ENCODE measurements at places on chromosomes 5 and 9.

DNA sequence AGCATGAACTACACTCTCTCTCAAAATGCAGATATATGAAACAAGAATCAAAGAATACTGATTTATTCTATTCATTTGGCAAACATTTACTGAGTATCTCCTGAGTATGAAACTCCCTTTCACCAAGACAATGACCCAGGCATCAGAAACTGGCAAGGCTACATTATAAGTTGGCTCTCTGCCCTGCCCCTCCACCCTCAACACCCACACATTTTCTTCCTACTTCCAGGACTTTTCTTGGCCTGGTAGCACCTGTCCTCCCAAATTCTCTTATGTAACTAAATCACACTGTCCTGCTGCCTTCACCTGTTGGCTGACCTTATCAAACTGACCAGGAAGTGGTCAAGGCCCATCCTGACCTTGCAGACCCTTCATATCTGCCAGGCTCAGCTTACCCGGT lies 3.5 kb downstream of the RASEF start:
- DNase-seq: no peak

DNA sequence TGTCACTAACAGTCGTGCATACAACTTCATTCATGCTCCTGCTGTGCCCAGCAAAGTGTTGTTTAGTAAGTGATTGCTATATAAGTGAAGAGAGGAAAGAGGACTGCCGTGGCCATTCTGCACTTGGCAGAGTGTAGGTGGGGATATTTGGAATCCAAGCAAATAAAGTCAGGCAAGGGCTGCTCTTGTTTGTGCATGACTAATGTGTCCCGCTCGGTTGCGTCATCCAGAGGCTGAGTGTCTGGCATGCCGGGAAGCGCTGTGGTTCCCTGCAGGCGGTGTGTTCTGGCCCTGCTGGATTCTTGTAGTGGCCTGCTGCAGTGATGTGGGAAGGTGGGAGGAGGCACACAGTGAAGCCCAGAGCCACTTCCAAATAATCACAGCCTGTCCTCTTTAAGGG lies 136.9 kb upstream of the ANKH start:
- DNase-seq: peak; percentile 69

GRCh38 chr5:17228821-17229291 lies 11.4 kb downstream of the BASP1 start:
- peak; percentile 65 for DNase-seq

GRCh38 chr9:127928676-127929624 lies 1.6 kb downstream of the PIP5KL1 start:
- DNase-seq: no peak

DNA sequence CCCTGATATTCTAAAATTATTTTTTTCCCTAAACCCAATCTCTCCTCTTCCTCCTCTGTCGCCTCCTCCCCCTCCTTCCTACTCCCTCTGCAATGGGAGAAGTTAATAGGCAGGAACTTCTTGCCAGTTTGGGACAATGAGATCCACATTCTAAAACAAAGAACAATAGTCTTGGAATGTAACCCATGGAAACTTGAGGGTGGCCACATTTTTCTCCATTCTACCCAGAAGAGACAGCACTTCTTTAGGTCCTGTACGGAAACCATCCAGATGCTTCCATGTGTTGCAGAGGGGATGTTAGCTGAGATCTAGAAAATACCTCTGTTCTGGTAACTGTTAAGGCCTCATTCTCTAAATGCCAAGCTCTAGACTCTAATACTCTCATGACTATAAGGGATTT lies 10.0 kb downstream of the SPARC start:
- DNase-seq: no peak

DNA sequence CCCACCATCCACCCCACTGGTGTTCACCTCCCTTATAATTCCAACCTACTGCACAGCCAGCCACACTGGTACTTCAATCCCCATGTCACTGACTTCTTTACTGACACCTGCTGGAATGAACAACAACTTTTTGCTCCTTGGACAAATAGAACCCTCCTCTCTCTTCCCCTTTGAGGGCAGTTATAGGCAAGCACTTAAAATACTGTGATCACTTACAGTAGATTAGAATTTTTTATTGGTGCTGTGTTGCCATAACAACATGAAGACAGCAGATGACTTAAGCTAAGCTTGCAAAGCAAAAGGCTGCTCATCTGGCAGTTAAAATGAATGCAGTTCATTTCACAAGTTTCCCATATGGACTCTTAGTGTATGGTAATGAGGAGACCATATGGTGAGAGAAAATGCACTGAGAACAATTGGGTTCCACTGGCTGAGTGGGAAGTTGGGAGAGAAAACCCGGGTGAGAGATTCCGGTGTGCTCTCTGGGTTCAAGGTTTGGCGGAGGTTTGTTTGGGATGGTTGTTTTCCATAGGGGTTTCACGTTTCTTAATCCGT lies 374.3 kb downstream of the EBF1 start:
- DNase-seq: no peak

GRCh38 chr5:134794082-134794481 lies 35.5 kb downstream of the DDX46 start:
- DNase-seq: no peak

- no peak for DNase-seq
Observed at GRCh38 chr5:124902097-124902821, 155.8 kb upstream of the ZNF608 start.

GRCh38 chr5:34682926-34683623 lies 26.9 kb downstream of the RAI14 start:
- DNase-seq: no peak

DNA sequence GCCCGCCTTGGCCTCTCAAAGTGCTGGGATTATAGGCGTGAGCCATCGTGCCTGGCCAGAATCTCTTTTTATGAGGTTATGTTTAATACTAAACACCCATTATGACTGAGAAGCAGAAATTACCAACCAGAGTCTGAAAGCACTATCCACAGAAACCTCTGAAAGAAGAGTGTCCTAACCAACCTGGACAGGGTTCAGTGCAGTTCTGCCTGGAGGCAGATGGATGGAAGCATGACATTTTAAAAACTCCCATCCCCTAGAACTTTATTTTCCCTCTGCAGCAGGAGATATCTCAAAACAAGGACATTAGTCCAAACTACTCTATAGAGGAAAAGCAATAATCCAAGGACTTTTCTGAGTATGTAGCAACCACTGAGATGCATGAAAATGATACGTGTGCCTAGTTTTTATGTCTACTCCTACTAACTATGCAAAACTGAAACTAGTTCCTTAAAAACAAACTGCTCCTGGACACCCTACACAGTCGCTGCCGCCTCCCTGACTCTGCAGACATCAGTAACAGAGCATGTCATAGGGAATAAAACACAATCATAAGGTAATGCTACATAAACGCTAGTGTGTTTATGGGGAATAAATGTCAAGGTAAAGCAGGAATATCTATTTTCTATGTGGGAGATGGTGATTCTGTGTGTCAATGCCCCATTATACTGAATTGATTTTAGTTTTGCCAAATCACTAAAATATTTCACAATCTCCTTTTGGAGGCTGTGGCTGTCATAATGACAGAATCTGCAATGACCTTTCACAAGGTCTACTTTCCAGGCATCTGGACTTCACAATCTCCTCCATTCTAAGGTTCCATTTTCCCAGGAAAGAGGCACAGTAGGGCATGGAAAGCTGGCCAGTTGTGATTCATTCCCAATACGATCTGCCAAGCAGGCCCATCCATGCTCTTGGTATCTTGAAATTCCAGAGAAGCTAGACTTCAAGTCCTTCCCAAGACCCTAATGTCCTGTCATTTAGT lies 122.8 kb downstream of the SIL1 start:
- no peak for DNase-seq

All from NCI-H510A (cell line).